ENCODE measurements at places on chromosomes 6 and 20. TPM values are rescaled to one million over a fixed set of nuclear protein-coding genes. Genes with fewer than 3 reads are reported as not detected.

DNA sequence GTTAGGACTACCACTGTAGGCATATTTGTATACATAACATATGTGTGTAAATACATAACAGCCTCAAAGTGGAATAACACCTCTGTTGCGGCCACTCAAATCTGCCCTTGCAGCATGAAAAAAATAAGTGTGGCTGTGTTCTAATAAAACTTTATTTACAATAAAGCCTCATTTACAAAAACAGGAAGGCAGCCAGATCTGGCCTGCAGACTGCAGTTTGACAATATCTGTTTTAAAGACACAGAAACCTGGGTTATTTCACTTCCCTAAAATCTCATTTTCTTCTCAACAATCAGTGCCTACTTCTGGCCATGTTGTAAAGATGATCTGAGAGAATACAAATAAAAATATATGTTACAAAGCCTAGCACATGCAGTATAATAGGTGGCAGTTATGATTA, 53.9 kb upstream of the SCML4 start:
- H3K27me3 ChIP-seq, result no peaks in the 10 kb centered on the region
- H3K27ac ChIP-seq, result peak overlapping the region; percentile 49
- H3K4me1 ChIP-seq, result peaks cover 25% of the 10 kb centered on the region

GRCh38 chr6:150301846-150302519, 66.8 kb upstream of the IYD start:
- H3K27ac ChIP-seq, result no peak overlapping the region
- H3K27me3 ChIP-seq, result peaks cover 8% of the 10 kb centered on the region
- H3K4me3 ChIP-seq, result no peak overlapping the region
- peaks cover 10% of the 10 kb centered on the region for H3K36me3 ChIP-seq
- DNase-seq, result no peak

DNA sequence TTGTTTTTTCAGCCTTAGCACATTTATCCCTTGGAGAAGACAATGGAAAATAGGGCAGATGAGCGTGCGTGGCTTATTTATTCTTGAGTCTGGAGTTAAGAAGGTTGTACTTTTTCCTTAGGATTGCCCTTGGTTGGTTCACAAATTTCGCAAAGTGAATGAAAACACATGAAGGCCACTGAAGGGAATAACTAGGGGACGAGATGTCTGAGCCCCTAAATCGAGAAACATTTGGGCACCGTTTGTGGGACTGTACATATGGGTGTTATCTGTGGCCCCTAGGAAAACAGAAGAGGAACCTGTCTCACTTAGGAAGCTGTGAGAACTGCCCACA, 19.4 kb upstream of the TRIM27 start:
- H3K27ac ChIP-seq, result no peak overlapping the region
- no peak for DNase-seq
- H3K36me3 ChIP-seq, result no peaks in the 10 kb centered on the region

DNA sequence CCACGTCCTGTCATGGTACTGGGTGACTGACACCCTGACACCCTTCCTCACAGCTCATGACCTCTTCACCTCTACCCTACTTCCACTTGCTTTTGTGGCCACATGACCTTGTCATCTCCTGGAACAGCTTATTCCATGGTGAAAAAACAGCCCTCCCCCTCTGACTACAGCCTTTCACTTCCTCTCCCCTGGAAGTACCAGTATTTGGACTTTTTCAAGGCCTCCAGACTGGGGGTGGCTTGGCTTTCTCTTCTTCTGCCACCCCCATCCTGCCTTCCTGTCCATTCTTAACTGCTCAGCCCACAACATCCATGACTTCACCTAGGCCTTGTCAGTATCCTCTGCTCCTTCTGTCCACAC, 168.4 kb downstream of the CARMIL1 start:
- H3K4me1 ChIP-seq, result peaks cover 10% of the 10 kb centered on the region
- no peak for DNase-seq
- H3K27me3 ChIP-seq, result no peaks in the 10 kb centered on the region
- no peak overlapping the region for H3K4me3 ChIP-seq

DNA sequence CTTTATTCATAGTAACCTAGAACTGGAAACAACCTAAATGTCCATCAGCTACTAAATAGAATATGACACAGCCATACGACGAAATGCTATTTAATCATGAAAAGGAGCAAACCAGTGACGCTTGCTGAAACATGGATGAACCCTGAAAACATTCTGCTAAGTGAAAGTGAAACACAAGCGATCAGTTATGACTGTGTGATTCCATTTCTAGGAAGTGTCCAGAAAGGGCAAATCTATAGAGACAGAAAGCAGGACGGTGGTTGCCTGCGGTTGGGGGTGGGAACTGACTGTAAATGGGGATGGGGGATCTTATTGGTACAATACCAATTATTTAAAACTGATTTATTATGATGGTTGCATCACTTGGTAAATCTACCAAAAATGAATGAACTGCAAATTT, 126.8 kb downstream of the IPCEF1 start:
- no peak for DNase-seq
- H3K27ac ChIP-seq, result no peak overlapping the region
- no peak overlapping the region for H3K4me3 ChIP-seq

GRCh38 chr6:32436995-32437836, 2.5 kb upstream of the HLA-DRA start:
- H3K27ac ChIP-seq, result peak overlapping the region; percentile 100
- peak; percentile 87 for DNase-seq
- H3K27me3 ChIP-seq, result no peaks in the 10 kb centered on the region
- H3K4me1 ChIP-seq, result peaks cover 61% of the 10 kb centered on the region
- H3K4me3 ChIP-seq, result peak overlapping the region; percentile 99

The ELOVL4 gene
- polyA plus RNA-seq, result not detected

The RNF144B gene
- polyA plus RNA-seq, result 17.4 TPM

The MCM9 gene
- 24.5 TPM for polyA plus RNA-seq

The C6orf58 gene
- not detected for polyA plus RNA-seq

Data from naive B cell (primary cell).